Stimulated activated CD4-positive, alpha-beta T cell treated with anti-CD3 and anti-CD28 coated beads, Interleukin-15, amount 100 ng/mL, for 24 hours (primary cell): ENCODE measurements at places on chromosomes 5 and 9.

DNA sequence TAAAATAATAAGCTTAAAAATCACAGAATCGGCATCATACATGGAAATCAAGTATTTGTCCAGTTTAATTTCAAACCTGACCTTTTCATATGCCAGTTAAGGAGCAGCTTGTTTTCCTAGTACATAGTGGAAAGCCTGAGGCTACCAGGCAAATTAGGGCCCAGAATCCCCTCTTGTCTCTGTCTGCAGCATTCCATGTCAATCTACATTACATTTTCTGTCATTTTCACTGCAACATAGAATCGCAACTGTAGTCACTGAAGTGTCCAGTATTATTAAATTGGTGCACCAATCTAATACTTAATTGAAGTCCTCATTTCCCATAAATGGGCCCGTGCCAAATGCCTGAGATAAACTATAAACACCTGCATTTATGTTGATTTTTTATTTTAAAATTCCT is 1352.2 kb upstream of the ACO1 start:
- DNase-seq, result no peak

- DNase-seq, result no peak
These were observed 543.8 kb downstream of the CSNK1G3 start for GRCh38 chr5:124055751-124056150.

DNA sequence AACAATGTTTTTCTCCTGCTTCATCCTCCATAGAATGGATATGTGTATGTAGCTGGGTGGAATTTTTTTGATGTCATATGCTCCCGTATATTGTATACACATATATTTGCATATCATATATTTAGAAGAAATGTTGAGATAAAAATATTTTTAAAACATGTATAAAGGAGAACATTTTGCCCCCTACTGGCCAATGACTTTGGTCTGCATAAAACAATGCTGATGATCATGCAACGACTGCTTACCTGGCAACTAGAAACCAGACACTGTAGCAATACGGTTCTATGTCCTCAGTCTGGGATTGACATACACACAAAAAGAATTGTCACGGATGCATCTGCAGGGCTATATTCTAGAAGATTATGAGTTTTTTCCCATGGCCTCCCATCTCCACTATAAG is 503.6 kb downstream of the ELAVL2 start:
- DNase-seq, result no peak

GRCh38 chr5:66143473-66144073 is 527 bp upstream of the SREK1 start:
- DNase-seq, result no peak

DNA sequence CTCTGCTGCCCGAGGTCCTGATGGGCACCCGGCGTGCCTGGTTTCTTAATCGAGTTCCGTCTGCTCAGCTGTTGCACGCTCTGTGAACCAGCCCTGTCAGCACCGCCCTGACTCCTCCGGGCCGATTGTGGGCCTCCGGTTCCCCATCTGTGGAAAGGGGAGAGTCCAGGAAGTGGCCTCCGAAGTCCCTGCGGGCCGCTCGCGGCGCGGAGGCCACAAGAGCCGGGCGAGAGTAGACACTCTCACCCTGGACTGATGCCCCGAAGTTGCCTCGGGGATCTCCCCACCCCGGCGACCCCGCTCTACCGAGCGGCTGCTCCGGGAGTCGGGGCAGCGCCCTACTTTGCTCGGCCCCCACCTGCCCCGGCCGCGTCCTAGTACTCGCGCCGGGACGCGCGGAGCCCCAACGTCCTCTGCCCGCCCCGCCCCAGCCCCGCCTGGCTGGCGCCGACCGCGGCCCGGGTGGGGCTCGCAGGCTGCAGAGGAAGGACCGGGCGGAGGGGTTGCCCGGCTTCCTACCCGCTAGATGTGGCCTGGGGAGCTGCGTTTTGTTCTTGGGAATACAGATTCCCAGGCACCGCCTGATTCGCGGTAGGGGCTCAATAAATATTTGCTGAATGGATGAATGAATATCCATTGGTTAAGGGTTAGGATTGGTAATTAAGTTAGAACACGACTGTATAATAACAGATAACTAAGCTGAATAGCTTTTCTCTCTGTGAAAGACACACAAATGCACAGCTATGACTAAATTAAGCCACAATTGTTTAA is 935 bp upstream of the ZNF367 start:
- DNase-seq, result peak; percentile 75

- DNase-seq, result no peak
These were observed 131.7 kb downstream of the DAB2IP start for GRCh38 chr9:121783111-121783510.

DNA sequence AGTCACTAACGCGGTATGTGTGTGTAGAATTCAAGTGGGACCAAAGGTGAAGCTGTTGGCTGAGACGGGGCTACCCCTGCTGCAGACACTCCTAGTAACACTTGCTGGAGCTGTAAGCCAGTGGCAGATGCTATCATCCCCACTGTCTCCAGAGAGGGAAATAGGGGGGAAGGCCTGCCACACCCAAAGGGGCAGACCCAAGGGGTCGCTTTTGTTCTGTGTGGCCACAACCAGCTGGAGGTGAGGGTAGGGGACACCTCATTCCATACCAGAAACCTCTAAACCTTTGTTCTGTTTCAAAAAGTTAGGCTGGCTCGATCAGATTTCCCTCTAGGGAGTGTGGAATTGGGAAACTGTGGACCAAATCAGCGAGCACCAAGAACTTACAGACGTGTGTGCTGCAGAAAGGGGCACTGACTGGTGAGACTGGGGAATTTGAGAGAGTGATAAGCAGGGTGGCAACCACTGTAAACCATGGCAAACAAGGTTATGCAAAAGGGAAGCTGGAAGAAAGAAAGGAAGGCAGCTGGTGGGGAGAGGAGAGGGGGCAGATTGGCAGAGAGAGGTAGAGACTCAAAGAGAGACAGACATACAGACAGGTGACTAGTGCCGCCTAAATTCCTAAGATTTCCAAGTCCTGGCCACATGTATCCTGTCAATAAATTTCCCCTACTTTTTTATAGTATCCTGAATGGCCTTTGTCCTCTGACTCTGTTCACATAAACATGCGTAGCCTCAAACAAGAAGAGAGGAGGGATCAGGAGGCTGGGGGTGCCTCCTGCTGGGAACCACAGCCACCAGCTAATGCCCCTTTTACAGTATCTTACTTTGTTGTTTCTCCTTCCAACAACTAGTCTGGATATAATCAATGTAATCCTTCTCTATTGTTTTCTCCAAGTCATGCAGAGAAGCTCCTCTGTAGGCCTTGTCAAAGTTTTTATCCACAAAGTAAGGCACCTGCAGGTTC is 15.6 kb upstream of the SPATA24 start:
- no peak for DNase-seq

- DNase-seq, result no peak
These were observed 175.3 kb downstream of the DAB2IP start for GRCh38 chr9:121826711-121827110.

GRCh38 chr5:133981714-133982113 is 13.3 kb upstream of the C5orf15 start:
- no peak for DNase-seq
